Heart left ventricle (tissue), 16 donors: ENCODE measurements at places on chromosomes 4 and X. TPM values are rescaled to one million over a fixed set of nuclear protein-coding genes. Genes with fewer than 3 reads are reported as not detected.

The PNCK gene
- total RNA-seq = 3.1 TPM

The OCRL gene
- total RNA-seq = 13.7 TPM

The NWD2 gene
- total RNA-seq = 0.16 TPM

DNA sequence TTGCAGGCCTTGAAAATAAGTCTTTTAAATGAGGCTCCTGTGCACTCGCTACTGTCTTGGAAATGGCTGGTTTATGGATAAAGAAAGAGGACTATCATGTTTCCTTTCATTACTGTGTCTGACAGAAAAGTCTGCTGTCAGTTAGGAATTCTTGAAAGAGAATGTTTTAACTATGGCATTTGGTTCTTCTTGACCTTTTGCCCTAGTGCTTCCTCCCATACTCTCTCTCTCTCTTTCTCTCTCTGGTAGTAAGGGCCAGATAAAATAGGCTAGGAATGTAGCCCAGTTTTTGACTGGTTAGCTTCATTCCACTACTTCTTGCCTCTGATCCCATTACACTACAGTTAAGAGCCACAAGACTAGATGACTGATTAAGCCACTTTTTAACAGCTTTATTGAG is 29.8 kb downstream of the YY2 start:
- DNase-seq = no peak

DNA sequence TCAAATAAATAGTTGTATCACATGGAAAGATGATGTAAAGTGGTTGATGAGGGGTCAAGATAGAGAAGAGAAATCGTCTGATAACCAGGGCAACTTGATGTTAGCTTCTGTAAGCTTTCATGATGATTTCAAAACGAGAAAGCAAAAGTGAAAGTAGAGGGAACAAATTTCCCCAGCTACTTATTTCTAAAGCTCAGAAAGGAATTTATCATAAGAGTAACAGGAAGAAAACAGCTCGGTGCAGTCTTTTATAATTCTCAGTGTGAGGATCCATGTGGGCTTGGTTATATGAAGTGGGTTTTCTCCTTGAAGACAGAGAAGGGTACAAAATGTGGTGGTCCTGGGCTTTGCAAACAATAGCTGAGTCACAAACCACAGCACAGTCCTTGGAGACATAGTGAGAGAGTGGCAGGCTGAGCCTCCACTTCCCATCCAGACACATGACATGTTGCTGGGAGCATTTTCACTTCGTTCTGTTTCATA is 32.1 kb upstream of the GLRA2 start:
- no peak for DNase-seq

DNA sequence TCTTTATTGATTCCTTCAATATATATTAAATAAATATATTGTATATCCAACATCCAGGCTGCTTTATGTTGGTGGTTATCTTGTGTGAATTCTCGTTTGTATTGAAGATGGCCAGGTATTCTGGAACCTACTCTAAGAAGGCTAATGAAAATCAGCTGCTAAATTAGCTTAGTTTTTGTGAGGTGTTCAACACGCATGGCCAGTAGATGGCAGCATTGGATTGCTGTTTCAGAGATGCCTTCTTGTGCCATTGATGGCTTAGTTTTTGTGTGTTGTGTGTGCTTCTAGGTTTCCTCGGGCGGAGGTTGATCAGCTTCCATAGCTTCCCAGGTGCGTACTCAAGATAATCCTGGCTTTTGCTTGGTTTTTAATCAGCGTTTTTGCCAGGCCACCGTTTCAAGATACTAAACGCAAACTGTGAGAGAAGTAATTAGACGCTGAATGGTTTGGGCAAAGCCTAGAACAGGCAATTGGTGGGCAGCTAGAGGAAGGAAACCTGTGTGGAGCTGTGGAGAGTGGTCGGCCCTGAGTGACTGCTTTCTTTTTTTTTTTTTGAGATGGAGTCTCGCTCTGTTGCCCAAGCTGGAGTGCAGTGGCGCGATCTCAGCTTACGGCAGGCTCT is 15.1 kb downstream of the NOCT start:
- peak; percentile 75 for DNase-seq

- DNase-seq = no peak
These were observed 147.2 kb upstream of the SFRP2 start for GRCh38 chr4:153936121-153936520.

GRCh38 chrX:75303795-75304194 is 29.9 kb downstream of the UPRT start:
- DNase-seq = no peak
